ENCODE measurements at places on chromosomes 12 and 14.
A peak's percentile ranks its signal among the peaks of the same experiment; 100 is the strongest.

DNA sequence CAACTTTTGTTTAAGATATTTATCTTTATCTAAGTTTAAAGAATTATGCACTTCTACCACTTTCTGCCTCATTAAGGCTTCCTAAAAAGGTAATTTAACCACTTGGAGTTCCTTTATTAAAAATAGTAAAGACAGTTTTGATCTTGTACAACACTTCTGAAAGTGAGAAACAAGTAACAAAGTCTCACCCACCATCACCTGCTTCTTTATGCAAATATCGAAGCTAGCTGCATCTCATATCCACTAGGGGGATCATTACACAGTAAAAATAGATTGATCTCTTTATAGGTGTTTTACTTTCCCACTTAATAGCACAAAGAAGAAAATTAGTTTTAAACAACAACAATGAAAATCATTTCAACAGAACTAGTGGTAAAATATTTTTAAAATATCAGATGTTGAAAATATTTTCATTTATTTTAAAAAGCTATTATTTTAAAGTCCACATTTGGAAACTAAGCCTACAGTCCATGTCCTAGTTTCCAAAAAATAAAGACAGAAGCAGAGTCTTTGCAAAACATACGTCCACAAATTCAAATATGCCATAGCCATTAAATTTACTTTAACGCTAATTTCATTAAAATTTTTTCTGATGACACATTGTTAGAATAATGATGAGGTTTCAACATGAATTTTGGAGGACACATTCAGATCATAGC lies 160.0 kb upstream of the SOX5 start:
- peak; percentile 2 for DNase-seq

GRCh38 chr14:50263321-50263720 lies 31.9 kb upstream of the SOS2 start:
- DNase-seq = peak; percentile 6

DNA sequence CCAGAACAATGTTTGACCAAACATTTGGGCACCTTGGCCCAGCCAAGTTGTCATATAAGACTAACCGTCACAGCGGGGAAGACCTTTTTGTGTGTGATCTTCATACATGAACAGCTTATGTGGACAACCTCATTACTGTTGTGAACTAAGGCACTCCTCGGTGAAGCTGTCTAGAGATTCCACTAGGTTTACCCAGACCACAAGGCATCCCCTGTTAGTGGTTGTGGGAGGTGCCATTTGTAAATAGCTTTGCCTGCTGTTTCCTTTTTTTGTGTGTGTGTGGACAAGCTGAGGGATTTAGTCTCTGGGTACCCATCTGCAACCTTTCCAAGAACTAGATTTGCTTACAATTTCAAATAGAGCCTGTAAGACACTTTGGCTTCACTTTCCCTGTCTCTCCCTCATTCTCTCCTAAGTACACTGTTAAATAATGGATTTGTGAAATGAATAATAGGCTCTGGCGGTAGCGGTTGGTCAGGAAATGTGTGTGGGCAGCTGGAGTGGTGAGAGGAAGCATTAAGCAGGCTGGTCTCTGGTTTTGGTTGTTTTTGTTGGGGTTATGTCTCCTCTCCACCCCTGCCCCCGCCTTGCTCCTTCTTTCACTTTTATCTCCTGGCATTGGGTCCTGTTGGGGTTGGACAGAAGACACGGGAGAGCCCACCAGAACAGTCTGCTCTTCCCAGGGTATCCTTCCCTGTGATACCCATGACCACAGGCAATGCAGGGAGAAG lies 727.6 kb downstream of the VRK1 start:
- no peak for DNase-seq

DNA sequence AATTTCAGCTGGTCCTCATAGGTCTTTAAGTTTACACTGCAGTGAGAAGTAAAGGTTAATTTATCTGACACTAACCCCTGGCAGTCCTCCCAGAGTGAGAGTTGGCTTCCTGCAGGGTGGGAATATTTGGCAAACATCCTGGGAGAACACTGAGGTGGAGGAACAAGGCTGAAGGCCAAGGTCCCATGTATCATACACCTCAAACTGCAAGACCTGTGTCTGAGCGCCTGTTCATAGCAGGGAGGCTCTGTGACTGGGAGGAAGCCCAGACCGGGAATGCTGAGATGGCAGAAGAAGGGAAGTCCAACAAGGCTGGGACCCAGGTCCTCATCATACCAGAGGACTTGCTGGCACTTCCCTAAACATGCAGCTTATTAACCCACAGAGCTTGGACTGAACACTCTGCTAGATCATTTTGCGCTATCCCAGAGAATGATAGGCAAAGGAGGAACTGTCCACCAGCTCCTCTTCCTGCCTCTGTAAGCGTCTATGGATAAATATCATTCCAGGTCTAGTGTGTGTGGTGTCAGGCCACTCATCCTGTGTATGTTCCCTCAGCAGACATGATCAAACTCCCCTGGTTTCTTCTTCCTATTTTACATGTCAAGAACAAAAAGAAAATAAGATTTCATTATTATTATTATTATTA lies 199.6 kb upstream of the CNOT2 start:
- peak; percentile 9 for DNase-seq

- no peak for DNase-seq
Measured at GRCh38 chr12:68963856-68964745, 31.1 kb upstream of the CPM start.

DNA sequence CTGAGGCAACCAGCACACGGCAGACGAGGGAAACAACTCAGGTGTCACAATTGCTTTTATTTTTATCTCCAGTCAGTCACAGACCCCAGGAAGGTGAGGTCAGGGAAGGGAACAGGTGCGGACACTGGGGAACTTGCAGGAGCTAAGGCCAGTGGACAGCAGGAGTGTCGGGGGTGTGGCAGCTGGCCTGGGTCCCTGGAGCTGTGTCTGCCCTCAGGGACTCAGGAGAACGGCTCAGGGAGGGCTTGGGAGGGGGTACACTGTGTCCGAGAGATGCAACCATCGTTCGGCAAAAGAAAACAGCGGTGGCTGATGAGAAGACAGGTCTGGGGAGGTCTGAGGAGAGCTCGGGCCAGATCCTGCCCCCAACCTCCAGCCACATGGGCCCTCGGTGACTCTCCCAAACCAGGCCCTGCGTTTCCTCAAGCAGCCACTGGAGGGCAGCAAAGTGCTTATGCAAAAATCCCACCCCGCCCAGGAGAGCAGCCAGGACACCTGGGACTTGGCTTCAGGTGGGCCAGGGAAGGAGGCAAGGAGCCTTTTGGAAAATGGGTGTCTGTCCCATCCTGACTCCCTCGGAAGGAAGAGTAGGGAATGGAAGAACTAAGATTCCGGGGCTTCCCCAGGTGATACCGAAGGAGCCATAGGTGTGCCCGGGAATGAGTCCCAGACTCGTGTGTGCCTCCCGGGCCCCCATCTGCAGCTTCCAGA lies 24.1 kb upstream of the BCDIN3D start:
- peak; percentile 77 for DNase-seq

DNA sequence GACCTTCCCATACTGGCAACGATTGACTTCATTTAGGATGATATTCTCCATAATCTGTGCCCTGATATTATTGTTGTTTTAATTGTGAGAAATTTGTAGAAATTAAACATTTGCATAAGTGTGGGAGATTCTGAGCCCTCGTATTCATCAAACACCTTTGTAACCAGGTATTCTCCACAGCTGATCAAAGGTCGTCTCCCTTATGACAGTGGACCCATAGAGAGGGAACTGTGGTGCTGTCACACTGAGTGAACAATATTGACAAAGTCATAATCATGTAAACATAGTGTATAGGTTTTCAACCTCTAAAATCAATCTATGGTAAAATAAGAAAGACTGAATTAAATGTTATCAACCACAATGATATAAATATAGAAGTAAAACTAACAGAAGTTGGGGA lies 14.9 kb upstream of the PLEKHG3 start:
- no peak for DNase-seq

GRCh38 chr14:22489957-22490950 lies 98.8 kb downstream of the DAD1 start:
- no peak for DNase-seq

GRCh38 chr14:85336257-85336656 lies 193.7 kb upstream of the FLRT2 start:
- DNase-seq = no peak

- no peak for DNase-seq
Measured at GRCh38 chr14:66824251-66824650, 316.3 kb downstream of the GPHN start.

DNA sequence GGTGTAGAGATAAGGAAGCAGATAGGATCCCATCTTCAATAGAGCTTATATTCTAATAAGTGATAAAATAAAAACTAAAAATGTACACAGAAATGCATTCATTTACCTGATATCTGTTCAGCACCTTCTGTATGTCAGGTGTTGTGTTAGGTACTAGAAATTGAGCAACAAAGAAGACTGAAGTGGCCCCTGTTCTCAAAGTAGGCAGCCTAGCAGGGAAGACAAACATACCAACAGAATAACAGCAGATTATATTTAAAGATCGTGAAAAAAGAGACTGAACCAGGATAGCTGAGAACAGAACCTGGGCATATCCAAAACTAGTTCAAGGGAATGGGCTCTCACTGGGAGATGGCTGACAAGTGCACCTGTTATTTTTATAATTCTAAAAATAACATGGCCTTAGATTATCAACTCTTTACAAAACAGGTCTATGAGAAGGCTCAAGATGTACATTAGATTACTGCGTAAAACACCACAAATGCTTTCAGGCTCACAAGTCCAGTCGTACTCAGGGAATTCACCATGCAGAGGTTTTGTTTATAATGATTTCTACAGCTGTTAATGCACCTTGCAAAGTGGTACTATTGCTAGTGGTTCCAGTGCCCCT lies 16.4 kb downstream of the ANO6 start:
- no peak for DNase-seq

DNA sequence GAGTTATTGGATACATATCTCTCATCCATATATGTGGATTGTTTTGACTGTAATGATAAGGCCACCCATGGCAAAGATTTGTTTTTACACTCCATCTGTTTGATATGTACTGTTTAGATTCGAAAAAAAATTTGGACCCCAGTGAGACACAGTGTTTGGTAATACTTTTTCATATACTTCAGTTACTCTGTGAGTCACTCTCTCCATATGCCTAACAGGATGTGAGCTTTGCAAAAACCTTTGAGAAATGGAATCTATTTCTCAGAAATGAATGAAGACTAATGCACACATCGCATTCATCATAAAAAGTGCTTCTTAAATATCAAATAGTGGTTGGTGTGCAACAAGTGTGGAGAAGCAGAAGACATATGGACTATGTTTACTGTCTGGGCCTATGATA lies 781.5 kb downstream of the SLC6A15 start:
- DNase-seq = peak; percentile 72

DNA sequence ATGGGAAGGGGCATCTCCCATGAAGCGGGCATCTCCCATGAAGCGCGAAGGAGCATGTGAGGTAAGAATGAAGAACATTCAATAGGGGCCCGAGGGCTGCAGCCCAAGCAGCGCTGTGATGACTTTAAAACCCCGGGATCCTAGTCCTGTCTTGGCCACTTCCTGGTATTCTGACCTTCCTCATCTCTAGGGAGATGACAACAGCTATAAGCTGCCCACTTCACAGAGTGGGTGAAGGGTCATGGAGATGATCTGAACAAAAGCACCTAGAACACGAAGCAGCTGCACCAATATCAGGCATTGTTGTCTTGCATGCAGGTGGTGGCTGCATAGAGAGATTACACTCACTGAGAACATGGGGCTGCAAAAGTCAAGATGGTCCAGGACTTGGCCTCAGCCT lies 64.5 kb downstream of the SPTB start:
- DNase-seq = no peak

DNA sequence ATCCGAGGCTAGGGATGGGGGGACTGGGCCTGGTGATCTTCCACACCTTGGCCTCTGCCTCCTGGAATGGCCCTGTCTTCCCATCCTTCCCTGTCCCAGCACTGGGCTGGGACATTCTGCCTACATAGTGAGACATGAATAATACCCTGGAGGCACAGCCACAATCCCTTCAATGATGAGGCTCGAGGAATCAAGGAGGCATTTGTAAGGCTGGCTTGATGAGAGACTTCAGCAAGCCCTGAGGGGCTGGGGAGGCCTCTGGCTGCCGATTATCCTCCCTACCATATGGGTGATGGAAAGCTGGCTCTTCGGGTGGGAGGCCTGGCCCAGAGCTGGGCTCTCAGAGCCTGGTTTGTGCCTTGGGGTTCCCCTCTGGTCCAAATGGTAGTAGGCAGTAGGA lies 92.5 kb downstream of the CALM1 start:
- DNase-seq = no peak

DNA sequence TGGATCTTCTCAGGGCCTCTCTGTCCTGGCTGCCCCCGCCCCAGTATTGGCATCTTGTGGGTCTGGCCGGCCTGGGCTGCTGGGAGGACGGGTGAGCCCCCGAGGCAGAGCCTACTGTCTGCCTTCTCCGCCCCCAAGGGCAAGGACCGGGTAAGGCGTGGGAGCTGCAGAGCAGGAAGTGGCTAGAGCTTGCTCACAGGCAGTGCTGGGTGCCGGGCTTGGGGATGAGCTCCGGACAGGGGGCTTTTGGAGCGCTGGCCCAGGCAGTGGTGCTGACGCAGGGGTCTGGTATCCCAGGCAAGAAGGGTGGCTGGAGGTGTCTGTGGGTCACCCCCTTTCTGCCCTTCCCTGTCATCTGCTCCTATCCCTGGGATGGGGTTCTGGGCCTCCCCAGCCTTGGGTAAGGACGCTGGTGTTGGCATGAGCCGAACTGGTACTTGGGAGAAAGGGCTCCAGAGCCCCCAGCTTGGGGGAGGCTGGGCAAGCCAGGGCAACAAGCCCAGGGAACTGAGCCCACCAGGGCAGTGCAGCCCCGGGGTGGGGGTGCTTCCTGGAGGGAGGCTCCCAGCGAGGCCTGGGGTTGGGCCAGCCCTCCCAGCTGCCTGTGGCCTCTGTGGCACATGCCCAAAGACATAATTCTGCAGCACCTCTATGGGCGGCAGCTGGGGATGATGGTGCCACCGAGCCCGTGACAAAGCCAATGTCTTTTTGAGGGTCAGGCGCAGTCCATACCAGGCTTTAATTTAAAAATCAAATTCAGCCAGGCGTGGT lies 126.3 kb downstream of the KIF26A start:
- no peak for DNase-seq

DNA sequence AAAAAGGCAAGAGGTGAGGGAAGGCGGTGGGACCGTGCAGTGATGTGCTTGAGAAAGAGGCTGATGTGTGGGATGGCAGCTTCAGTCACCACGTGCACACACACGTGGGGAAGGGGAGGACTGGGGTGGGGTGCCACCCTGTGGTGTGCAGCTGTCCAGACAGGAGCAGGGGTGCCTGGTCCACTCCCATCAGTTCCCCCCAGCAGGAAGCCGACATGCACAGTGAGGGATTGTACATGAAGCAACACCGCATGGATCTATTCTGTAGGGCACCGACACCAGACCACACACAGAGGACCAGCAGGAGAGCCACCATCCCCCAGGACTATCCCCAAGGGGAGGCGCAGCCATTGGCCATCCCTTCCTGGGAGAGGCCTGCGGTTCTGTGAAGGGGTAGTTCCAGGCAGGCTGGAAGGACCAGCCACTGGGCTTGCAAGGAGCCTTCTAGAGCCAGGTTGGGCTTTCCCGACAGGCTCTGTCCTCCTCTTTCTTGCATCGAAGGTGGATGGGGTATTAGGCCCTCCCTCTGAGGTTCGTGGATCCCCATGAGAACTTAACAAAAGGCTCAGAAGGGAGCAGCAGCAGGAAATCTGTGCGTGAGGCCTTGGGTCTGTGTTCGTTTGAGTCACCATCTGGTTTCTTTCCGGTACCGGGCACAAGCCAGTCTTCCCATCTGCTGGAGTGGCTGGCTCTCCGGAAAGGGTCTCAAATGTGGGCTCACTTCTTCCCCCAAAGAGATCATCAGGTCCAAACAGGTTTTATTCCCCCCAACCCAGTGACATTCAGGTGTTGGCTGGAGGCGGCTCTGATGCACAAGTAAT lies 59.8 kb downstream of the PLEKHG3 start:
- DNase-seq = peak; percentile 18
